ENCODE measurements at places on chromosomes 5 and 9.

GRCh38 chr5:139796061-139796806 lies 626 bp downstream of the PSD2 start:
- no peak for DNase-seq

DNA sequence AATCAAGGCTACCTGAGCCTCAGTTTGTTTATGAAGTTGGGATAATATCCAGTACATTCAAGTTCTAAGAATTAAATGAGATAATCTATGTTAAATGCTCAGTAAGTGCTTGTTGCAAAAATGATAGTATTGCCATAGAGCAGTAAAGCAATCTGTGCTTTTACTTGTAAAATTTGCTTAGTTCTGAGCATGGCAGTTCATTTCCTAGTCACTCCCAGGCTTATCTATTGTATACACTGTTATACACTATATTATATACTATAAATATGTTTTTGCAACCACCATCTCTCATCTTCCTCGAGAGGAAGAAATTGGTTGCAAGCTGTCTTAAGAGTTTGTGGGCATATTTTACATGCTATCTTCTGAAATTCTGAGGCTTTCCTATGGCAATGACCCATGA lies 63.4 kb downstream of the MTREX start:
- no peak for DNase-seq

GRCh38 chr5:98307811-98308210 lies 465.7 kb upstream of the RGMB start:
- DNase-seq: peak; percentile 98

- DNase-seq: no peak
Measured at GRCh38 chr5:123151227-123151909, 62.3 kb downstream of the PRDM6 start.

DNA sequence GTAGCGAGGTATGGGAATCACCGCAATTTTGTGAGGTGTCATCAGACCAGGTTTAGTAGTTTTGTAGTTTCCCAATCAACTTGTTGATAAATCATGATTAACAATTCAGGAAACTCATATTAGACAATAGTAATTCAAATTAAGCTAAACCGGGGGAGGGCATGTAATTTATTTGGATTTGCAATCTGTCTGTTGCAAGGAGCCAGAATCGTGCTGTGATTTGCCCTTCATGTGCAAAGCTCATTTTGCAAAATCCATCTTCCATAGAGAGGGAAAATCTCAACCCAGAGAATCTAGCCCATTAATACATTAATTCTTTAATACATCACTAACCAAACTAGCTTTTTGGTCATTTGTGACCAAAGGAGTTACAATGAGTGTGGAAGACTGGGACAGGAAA lies 164.7 kb upstream of the TRPM3 start:
- DNase-seq: no peak

GRCh38 chr9:6584881-6585597 lies 60.5 kb downstream of the GLDC start:
- DNase-seq: peak; percentile 48

DNA sequence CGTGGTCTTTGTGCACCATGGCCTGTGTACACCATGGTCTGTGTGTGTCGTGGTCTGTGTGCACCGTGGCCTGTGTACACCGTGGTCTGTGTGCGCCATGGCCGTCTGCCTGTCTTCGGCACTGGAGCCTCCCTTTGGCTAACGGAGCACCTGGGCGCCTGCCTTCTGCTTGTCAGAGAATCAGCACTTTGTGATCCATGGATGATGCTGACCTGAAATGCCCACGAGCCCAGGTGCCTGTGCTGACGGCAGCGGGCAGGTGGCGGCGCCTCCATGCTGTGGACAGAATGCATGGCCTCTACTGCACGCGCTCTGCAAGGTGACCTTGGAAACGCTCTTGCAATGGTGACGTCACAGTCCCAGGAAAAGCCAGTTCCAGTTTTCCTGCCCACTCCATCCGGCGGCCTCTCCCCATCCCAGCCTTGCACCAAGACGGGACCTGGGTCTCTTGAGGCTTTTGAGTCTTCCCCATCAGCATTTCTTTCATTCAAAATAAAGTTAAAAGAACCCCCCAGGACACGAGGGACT lies 14.6 kb downstream of the LCN9 start:
- DNase-seq: no peak

- no peak for DNase-seq
Measured at GRCh38 chr9:137748741-137749140, 128.8 kb upstream of the CACNA1B start.

DNA sequence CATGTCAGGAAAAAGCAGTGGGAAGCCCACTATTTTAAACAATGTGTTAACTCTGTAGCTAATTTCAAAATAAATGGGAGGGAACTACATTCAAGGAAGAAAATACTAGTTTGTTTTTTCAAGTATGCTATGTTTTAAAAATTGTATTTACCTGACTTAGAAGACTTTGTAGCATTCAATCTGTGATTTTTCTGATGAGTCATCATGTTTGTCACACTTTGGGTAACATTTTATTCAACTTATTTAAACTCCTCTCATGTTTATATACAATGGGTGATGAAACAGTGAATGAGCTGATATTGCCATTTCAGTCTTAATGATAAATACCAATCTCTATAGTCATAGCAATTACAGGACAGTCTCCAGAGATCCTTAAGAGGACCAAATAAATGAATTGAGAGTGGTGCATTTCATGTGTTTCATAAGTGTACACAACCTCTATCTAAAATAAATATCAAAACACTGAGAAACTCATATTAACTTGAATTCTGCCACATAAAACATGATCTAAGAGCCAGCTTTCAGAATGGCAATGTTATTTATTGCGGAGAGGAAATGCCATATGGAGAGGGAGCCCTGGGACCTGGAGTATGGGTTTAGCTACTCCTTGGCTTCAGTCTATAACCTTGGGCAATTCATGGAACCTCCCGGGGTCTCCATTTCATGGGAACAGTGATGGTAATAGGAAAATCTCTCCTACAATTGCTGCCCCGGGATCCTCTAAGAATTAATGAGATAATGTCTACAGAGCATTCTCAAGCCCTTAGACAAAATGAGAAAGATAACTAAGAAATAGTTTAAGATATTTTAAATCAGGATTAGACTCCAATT lies 913.9 kb downstream of the TLE4 start:
- DNase-seq: peak; percentile 19

DNA sequence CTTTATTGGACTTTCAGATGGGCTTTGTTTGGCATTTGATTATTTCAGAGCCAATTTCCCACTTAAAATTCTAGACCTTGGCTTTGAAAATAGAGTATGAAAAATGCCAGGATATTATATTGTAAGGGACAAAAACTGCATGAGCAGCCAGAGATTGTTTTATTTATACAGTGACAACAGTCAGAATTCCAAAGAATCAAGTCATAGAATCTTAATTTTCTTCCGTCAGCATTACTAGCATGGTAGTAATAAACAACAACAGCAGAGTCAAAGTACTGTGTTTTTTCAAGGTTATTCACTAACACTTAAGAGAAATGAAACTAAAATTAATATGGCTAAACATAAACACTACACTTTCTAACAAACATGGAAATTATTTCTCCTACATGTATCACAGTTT lies 52.2 kb downstream of the MLLT3 start:
- peak; percentile 80 for DNase-seq

- no peak for DNase-seq
Measured at GRCh38 chr5:160303690-160304089, 8.7 kb downstream of the CCNJL start.

GRCh38 chr5:16617274-16617968 lies 624 bp upstream of the RETREG1 start:
- DNase-seq: no peak

Measured in ELR (cell line).